Activated naive CD4-positive, alpha-beta T cell treated with anti-CD3 and anti-CD28 coated beads, Interleukin-2, amount 50 U/mL, for 72 hours (primary cell): ENCODE measurements at places on chromosomes 2 and 18.

- DNase-seq, result no peak
Measured at GRCh38 chr2:55229221-55229620, 2.9 kb downstream of the CLHC1 start.

- no peak for DNase-seq
Measured at GRCh38 chr18:58887613-58887963, 22.9 kb downstream of the ZNF532 start.

DNA sequence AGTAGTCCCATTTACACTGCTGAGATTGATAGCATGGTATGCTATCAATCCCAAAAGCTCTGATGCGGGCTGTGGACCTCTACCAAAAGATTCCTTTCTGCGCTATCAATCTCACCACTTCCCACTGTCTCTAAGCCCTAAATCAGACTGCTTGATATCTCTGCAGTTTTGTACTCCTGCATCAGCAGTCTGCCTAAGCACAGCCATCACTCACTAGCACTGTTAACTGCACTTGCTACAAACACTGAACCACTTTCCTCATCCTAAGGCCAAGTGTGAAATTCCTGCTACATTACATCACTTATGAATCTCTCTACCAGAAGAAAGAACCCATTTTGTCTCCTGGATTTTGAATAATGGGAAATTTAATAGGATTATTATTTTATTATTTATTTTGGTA, 237.0 kb downstream of the HNMT start:
- no peak for DNase-seq

DNA sequence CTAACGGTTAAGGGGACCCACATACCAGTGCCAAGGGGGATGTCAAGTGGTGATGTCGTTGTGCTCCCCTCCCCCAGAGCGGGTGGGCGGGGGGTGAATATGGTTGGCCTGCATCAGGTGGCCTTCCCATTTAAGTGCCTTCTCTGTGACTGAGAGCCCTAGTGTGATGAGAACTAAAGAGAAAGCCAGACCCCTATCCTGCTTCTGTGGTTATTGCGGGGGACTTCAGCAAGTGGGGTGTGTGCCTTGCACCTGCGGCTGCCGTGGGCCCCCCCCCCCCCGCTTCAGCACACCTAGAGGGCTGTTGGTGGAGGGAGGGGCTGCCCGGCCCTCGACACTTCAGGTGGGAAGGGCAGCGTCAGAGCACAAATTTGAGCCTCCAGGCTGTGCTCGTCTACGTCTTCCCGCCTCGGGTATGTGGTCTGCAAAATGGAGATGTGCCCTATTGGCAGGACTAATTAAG, 6.1 kb downstream of the CTDSP1 start:
- DNase-seq, result no peak

DNA sequence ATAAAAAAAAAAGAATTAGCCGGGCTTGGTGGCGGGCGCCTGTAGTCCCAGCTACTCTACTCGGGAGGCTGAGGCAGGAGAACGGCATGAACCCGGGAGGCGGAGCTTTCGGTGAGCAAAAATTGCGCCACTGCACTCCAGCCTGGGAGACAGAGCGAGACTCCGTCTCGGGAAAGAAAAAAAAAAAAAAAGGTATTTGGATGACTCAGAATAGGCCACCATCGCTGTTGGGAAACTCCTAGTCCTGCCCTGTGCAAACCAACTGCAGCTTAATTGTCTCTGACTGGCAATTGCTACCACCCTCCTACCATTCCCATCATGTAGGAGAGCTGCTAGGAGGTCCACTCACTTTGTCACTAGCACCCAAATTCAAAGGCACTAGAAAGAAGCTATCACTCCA, 43.5 kb downstream of the ATP8B1 start:
- DNase-seq, result no peak
